ENCODE measurements at places on chromosomes 1 and 21.

- no peak for DNase-seq
These were observed 149.5 kb upstream of the VAMP3 start for GRCh38 chr1:7621334-7622219.

- DNase-seq: no peak
These were observed 875.8 kb downstream of the USP25 start for GRCh38 chr21:16605597-16605996.

DNA sequence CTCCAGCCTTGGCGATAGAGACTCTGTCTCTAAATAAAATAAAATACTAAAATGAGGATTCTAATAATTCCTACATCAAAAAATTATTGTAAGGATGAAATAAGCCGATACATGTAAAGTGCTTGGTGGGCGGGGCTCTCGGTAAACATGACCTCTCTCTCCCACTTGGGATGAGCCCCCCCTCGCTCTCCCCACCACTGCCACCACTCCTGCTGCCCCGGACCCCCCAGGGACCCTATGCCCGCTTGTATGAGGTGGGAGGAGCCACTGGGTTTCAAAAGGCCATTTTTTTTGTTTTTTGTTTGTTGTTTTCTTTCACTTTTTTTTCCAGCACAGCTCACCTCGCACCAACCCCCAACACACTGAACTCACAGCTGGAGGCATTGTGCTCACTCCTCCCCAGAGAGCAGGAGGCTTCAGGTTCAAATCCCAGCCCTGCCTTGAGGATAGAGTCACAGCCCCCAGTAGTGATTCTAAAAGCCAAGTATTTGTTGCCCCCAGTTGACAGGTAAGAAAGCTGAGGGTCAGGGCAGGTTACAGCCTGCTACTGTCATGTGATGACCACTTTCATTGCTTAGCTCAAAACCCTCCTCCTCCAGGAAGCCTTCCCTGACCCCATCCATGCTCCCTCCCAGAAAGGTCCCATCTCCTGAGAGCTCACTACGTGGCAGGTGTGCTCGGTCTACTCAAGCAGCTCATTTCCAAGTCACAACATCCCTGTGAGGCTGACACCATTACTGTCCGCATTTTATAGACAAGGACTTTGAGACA is 4.2 kb downstream of the SDC3 start:
- DNase-seq: no peak

GRCh38 chr1:1304331-1305299 is 3.1 kb downstream of the ACAP3 start:
- DNase-seq: no peak

DNA sequence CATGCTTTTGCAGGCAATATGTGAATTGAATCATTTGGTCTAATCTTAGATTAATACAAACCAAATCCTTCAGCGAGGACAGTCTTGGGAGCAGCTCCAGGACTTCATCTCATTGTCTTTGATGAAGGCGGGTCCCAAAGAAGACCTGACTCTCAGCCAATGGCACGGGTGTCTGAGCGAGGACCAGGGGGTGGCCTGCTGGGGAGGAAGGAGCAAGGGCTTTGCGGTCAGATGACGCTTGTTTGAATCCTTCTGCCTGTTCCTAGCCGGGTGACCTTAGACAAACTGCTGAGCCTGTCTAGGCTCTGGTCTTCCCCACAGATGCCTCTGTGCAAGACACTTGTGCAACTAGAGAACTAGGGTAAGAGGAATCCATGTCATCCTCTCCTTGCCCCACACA is 312.1 kb upstream of the VAMP3 start:
- DNase-seq: no peak

DNA sequence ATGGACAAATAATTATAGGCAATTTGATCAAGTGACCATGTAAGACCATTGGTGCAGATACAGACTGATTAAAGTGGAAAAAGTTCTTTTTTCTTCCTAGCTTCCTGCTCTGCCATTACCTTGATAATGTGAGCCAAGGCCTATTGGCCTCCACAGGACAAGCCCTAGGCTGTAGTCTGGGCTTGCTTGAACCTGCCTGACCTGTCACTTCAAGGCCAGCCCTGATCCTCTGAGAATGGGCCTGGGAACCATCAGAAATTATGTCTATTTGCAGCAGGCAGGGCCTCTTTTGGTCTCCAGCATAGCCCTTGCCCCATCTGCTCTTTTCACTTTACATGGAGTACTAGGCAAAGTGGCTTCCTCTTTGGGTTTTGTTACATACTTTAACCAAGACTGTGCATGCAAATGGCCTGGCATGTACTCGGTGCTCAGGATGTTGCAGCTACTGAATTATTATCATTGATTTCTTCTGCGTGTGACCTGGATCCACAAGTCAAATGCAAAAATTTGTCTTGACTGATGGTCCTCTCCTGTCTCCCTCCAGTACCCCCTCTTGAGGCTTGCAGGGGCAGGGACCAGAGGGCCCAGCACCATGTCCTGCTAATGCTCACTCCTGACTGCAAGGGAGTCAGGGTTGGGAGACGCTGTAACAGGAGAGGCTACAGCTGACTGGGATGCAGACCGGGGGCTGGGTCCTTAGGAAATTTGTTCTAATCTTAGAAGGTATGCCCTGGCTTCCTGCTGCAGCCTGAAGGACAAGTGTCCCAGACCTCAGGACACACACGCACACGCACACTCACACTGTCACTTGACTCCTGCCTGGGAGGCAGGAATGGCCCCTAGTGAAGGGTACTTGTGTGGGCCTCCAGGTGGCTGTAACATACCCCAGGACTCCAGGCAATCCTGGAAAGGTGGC is 39.4 kb downstream of the RCSD1 start:
- DNase-seq: no peak

- DNase-seq: peak; percentile 10
These were observed 11.3 kb downstream of the THEM4 start for GRCh38 chr1:151897991-151898431.

GRCh38 chr1:23254584-23254983 is 37.3 kb upstream of the HTR1D start:
- no peak for DNase-seq

- no peak for DNase-seq
These were observed 121.5 kb downstream of the CASZ1 start for GRCh38 chr1:10674700-10675609.

- DNase-seq: peak; percentile 5
These were observed 166.7 kb downstream of the ADGRL4 start for GRCh38 chr1:78839704-78840277.

- DNase-seq: no peak
These were observed 104.1 kb downstream of the CNIH3 start for GRCh38 chr1:224720216-224720615.

- no peak for DNase-seq
These were observed 1.5 kb upstream of the GALNT2 start for GRCh38 chr1:230065571-230065970.

- no peak for DNase-seq
These were observed 3.2 kb upstream of the KIAA0040 start for GRCh38 chr1:175195798-175196197.

DNA sequence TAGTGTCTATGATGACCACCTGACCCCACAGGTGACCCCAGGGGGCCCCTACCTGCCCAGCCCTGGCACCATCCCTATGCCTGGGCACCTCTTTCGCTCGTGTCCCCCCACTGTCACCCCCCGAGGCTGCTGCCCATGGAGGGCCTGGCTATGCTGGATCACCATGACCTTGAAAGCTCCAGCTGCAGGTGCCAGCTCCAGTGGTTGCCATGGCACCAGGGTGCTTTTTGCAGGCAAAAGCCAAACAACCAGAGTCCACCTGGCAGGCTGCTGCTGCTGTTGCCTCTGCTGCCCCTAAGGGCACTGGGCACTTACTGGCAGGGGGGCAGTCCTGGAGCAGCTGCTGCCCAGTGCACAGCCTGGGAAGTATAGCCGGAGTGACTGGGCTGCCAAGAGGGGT is 21.7 kb downstream of the ETNK2 start:
- DNase-seq: no peak

- DNase-seq: no peak
These were observed 692 bp upstream of the RALGPS2 start for GRCh38 chr1:178724376-178724727.

- DNase-seq: peak; percentile 30
These were observed 64.9 kb downstream of the TMEM53 start for GRCh38 chr1:44609412-44609767.

DNA sequence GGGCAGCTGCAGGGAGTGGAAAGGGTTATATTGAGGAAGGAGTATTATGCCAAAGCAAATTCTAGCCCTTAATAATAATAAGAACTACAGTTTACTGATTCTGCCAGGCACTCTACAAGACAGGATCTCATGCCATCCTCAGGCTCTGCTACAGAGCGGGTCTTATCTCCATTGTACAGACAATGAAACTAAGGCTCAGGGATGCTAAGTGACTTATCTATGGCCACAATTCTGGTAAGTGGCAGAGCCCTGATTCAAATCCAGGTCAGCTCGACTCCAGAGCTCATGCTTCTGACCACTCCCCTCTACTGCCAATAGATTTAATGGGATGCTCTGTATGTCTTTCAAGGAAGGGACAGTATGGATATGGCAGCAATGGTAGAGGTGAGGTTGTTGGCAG is 146.1 kb upstream of the CD34 start:
- no peak for DNase-seq

DNA sequence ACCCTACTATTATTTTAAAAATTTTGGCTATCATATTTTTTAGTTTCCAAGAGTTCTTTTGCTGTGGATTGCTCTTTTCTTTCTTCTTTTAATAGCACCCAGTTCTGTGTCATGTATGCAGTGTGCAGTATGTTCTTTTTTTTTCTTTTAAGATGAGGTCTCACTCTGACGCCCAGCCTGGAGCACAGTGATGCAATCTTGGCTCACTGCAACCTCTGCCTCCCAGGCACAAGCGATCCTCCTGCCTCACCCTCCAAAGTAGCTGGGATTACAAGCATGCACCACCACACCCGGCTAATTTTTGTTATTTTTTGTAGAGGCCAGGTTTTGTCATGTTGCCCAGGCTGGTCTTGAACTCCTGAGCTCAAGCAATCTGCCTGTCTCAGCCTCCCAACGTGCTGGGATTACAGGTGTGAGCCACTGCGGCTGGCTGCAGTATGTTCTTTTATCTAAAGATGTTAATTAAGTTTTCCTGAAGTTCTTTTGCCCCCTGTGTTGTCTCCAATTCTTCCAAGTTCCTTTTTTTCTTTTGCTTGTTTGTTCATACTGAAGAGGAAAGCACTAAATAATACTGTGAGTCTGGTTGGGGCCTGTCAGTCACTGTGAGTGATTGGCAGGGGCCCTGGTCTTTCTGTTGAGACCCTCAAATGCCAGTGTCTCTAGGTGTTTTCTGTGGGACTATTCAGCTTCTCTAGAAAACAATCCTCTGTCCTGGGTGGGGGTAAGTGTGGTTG is 17.5 kb upstream of the TTC22 start:
- no peak for DNase-seq

Data from activated CD4-positive, alpha-beta T cell treated with anti-CD3 and anti-CD28 coated beads, Interleukin-2, amount 50 U/mL, for 48 hours (primary cell).